AML-193 (cell line): ENCODE measurements at places on chromosomes 7 and 10.
A peak's percentile ranks its signal among the peaks of the same experiment; 100 is the strongest.

GRCh38 chr10:21604651-21605050, 70.6 kb downstream of the MLLT10 start:
- DNase-seq = no peak

DNA sequence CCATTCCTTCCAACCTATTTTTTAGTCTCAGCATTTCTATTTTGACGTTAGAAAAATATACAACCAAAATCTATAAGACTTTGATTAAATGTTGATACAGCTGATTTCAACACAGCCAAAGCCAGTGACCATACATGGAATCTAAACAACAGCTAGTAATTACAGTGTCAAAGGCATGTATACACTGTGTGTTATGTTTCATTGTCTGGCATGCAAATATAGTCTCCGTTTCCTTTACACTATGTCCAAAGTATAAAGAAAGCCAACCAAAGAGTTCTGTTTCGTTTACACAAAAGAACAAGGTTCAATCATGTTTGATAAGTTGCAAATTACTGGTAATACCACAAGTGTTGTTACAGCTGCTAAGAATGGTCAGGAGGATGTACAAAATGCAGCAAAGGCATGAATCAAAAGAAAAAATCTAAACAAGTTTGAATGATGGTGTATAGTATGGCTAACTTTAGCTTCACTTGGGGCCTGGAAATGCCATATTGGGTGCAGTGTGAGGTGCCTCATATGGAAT, 268.3 kb upstream of the FERD3L start:
- no peak for DNase-seq

DNA sequence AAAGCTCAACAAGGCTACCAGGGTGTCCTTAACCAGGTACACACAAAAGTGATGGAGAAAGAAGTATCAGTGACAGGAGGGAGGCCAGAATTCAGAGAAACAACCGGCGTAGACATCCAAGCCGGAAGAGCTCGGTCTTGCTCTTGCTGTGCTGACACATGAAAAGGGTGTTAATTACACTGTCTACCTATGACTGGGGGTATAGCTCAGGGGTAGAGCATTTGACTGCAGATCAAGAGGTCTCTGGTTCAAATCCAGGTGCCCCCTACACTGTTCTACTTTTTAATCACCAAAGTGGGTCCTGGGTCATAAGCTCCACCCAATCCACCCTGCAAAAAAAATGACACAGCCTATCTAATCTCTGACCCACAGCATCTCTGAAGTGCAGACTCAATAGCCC, 86.9 kb upstream of the ZNF746 start:
- no peak for DNase-seq

GRCh38 chr10:115129752-115130151, 36.6 kb downstream of the ATRNL1 start:
- DNase-seq = peak; percentile 53

- DNase-seq = no peak
These were observed 76.5 kb downstream of the ADCY1 start for GRCh38 chr7:45650404-45651394.

GRCh38 chr7:71752171-71752935, 620.4 kb downstream of the GALNT17 start:
- peak; percentile 0 for DNase-seq

GRCh38 chr10:85851934-85852333, 514.7 kb downstream of the GRID1 start:
- DNase-seq = no peak

DNA sequence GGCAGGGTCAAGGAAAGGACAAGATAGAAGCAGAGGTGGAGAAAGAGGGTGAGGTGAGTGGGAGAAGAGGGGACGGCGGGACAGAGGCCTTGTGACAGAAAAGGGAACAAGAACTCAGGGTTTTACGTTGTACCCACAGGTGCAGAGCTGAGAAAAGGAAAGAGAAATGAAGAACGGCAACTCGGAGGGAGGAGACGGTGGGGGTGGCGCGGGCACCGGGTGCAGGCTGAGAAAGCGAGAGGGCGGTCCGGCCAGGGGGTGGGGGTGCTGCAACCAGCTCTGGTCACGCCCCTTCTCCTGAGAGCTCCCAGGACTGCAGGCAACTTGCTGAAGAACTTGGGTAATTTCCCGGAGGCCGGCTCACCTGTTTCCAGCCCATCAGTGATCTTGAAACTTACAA, 65.3 kb downstream of the CARD11 start:
- no peak for DNase-seq

DNA sequence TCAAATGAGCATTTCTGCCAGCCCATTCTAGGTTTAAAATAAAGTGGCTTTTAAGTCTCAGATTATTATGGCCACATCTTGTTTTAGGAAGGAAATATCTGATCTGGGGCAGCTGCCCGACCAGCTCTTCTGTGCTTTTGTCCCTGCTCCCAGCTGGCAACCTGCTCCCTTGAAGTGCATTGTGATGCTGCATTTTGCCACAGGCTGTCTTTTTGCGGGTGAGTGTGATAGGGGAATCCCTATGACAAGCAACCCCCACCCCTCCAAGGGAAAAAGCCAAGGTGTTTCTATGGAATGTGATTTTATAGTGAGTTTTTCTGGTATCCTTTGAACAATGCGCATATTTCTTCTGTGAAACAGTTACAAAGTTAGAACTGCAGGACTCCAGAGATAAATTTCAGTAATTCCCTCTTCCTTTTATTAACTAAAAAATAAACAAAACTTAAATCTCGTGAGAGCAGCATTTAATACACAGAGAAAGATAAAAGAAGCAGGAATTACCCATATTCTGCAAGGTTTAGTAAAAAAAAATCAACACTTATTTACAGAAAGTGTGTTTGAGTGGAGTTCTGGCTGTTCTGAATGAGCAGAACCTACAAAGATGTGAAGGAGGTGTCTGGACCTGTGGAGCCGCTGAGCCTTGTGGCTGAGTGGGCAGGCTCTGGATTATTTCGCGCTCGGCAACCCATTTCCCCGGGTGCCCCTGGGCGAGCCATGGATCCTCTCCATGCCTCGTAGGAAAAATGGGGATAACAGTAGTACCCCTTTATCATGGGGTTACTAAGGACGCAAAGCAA, 10.1 kb upstream of the HPS1 start:
- no peak for DNase-seq

- peak; percentile 97 for DNase-seq
These were observed 991 bp downstream of the PANK1 start for GRCh38 chr10:89643812-89644690.

DNA sequence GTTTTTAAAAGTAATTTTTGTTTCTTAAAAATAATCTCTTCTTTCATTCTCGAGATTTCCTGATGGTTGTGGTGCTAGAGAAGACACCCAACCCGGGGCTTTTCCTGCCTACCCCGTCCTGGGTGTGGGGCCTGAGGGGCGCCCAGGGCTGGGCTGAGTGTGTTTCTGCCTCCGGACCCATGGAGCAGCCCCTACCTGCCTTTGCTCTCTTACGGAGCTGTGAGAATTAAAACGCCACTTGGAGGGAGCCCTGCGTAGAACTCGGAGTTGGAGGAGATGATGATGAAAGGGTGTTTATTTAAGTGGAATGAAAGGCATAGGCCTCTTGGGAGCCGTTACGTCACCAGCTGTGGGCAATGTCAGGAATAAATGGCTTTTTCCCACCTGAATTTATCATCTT, 261.8 kb upstream of the SHH start:
- no peak for DNase-seq

GRCh38 chr10:88478256-88478655, 104.9 kb downstream of the RNLS start:
- DNase-seq = no peak

- DNase-seq = no peak
These were observed 517.5 kb downstream of the DNAJB6 start for GRCh38 chr7:157854066-157854891.

GRCh38 chr10:70479626-70480238, 1.2 kb downstream of the PALD1 start:
- DNase-seq = no peak
